ENCODE measurements at places on chromosomes 5 and 9.

- DNase-seq = no peak
These were observed 14.2 kb upstream of the AHRR start for GRCh38 chr5:307306-307705.

DNA sequence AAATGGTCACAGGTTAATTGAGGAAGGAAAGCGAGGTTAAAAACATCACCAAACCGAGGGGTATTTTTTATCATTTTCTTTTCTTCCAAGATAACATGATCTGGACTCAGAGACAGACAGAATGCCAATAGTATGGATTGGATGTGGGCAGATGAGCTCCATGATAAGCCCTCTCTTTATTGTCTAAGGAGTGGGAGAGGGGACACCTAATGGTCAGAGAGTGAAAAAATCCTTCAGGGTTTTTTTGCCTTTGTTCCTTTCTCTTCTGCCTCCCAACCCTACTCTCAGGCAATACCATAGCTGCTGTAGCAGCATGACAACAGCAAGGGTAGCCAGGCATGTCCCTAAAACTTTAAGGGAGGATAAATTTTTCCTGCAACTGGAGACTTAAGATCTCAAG lies 94.7 kb downstream of the DIRAS2 start:
- no peak for DNase-seq

GRCh38 chr5:150640311-150641005 lies at the start of gene SYNPO:
SYNPO (plus strand) TSS chr5:150640660; CDS start chr5:150648276, 7,616 bp downstream.
- no peak for DNase-seq

- no peak for DNase-seq
These were observed 222.6 kb upstream of the PIK3R1 start for GRCh38 chr5:67992923-67993322.

DNA sequence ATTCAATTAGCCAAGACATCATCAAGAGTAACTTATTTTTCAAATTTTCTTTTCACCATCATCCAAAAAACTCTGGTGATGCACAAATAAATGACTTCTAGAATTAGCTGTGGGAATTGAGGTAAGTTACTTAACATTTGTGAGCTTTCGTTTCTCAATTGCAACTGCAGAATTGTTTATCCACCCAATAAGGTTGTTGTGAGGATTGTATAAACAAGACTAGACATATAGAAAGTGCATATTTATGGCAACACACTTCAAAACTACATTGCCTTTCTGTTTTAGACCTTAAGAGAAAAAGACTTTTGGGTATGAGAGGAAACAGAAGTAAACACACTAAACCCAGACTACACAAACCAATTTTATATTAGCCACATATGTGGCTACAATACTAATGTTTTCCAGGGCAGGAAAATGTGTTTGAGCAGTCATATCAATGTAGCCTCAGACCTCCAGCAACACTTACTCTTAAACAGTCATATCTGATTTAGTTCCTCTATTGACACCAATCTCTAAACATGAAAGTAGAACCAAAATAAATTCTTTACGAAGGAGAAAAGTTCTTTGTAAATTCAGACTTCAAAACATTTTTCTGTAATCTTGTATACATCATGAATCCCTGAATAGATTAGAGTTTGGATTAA lies 488.0 kb upstream of the CYLC2 start:
- no peak for DNase-seq

DNA sequence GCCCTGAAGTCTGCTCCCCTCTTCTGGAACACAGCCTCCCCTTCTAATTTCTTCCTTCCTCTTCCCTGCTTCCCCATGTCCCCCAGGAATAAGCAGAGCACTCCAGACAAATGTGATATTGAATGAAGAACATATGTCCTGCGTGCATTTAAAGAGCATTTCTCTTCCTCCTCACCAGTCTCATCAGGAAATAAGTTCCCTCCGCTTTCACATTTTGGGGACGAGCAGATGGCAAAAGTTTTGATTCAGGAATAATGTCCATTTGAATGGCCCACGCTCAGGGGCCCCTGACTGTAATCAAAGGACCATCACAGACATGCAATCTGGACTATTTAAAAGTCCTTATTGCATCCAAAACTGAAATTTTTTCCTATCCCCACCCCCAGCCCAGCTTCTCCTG lies 316.1 kb downstream of the CDK5RAP2 start:
- DNase-seq = no peak

DNA sequence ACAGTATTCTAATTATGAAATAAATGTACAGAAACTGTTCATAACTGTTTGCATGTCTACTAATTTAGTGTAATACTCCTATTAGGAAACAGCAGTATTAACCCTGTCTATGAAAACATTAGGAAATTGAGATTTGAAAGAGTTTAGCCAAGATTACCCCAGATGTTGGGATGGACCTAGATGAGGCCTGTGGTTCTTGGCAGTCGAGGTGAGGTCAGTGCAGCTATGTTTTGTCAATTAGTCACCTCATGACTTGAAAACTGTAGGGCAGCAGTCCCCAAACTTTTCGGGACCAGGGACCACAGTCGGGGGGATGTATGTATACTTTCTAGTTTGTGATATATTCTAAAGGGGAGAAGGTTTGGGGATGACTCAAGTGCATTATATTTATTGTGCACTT lies 4.7 kb downstream of the LNPEP start:
- no peak for DNase-seq

DNA sequence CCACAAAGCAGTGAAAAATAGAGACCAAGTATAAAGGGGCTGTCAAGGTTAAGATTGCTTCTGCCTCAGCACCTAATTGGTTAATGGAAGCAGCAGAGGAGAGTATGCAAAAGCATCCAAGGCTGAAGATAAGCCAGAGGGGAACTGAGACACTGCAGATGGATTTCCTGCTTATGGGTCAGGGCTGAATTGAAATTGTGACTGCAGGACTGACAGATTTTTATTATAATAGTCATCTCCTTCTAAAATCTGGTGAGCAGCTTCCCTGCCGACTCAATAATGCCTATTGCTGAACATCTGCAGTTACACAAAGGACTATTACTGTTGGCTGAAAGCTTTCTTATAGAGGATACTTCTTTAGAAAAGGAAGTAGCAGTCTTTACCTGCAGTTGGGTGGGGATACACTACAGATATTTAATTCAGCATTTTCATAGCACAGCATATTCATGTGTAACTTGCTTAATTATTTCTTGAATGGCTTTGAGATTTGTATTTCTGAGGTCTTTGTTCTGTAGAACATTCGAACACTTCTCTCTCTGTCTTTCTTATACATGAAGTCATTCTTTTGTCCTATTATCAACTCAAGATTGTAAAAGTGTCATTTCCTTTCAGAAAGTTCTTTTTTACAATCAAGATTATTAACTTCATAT lies 363.0 kb upstream of the RIOK2 start:
- no peak for DNase-seq

GRCh38 chr5:132070460-132071337 lies 2.9 kb upstream of the CSF2 start:
- peak; percentile 76 for DNase-seq

GRCh38 chr5:37975531-37975930 lies 135.7 kb upstream of the GDNF start:
- no peak for DNase-seq

- no peak for DNase-seq
These were observed 34.1 kb upstream of the PCA3 start for GRCh38 chr9:76729980-76730737.

GRCh38 chr9:131628459-131629225 lies 83.3 kb downstream of the PRRT1B start:
- no peak for DNase-seq

DNA sequence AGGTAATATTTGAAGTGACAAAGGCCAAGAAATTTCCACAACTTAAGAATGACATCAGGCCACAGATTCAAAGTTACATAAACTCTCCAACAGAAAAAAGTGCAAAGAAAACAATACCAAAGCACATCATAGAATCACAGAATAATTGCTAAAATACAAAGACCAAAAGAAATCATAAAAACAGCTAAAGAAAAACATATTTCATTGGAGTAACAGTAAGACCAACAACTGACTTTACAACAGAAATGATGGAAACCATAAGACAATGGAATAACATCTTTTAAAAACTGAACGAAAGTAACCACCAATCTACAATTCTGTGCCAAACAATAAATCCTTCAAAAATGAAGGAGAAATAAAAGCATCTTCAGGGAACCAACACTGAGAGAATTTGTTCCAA lies 38.3 kb downstream of the ZDHHC21 start:
- no peak for DNase-seq

DNA sequence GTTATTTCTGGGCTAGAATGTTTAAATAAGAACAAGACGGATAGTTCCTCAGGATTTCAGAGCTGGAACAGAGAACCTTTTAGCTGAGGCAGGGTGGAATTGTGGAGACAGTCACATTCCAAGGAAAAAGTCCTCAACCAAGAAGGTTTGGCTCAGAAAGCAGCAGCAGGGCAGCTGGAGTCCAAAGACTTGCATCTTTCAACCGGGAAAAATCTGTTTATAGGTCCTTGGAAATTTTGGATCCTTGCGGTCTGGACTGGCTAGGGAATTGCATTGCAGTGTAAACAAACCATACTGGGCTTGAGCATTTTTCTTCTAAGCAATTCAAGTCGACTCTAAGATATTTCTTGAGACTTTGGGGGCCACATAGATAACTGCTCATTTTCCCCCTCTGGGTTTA lies 40.8 kb upstream of the HMHB1 start:
- DNase-seq = no peak

DNA sequence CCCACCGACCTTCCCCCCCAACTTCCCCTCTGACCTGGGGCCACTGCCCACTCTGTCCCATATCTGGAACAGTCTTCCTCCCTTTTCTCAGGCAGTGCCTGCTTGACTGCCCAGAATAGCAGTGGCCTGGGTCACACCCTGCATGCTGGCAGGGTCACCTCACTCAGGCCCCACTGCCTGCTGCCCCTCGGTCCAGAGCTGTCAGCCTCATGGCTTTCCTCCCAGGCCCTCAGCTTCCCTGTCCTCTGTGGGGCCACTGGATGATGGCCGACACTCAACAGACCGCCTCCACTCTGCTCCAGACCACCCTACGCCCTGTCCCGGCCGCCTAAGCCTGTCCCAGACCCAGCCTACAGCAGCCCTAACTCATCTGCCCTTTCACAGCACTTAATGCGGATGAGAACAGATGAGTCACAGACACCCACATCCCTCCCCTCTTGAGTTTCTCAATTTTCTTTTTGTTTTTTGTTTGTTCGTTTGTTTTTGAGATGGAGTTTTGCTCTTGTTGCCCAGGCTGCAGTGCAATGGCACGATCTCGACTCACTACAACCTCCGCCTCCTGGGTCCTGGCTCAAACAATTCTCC lies 5.9 kb downstream of the PNPLA7 start:
- DNase-seq = no peak

- DNase-seq = no peak
These were observed 313 bp downstream of the BRIX1 start for GRCh38 chr5:34915856-34916192.

- no peak for DNase-seq
These were observed 53.5 kb upstream of the IL7R start for GRCh38 chr5:35803191-35803651.

DNA sequence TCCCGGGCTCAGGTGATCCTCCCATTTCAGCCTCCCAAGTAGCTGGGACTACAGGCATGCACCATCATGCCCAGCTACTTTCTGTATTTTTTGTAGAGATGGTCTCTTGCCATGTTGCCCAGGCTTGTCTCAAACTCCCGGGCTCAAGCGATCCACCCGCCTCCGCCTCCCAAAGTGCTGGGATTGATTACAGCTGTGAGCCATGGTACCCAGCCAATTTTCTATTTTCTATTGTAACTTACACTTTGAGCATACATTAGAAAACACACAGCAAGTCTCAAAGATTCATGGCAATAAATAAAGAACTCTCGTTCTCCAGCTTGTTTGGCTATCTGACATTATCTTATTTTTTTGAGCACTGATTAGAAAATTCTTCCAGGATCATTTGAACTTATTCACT lies 228.7 kb downstream of the ADAMTS6 start:
- no peak for DNase-seq

- no peak for DNase-seq
These were observed 155.6 kb upstream of the IER5L start for GRCh38 chr9:129333617-129334104.

DNA sequence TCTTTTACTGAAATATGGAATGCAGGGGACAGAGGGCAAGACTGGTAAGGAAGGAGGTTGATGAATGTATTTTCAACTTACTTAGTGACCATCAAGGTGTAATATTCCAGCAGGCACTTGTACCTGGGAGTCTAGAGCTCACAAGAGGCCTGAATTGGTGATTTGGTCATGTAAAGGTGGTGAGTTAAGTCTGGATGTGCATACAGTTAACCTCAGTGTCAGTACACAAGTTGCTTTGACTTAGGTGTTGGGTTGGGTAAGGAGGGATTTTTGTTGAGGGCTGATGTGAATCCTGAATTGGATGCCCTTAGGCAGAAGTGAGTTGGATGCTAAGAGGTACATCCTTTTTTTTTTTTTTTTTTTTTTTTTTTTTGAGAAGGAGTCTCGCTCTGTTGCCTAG lies 7.4 kb downstream of the SREK1 start:
- DNase-seq = no peak

GRCh38 chr5:149581931-149582768 lies 852 bp downstream of the ARHGEF37 start:
- DNase-seq = no peak

DNA sequence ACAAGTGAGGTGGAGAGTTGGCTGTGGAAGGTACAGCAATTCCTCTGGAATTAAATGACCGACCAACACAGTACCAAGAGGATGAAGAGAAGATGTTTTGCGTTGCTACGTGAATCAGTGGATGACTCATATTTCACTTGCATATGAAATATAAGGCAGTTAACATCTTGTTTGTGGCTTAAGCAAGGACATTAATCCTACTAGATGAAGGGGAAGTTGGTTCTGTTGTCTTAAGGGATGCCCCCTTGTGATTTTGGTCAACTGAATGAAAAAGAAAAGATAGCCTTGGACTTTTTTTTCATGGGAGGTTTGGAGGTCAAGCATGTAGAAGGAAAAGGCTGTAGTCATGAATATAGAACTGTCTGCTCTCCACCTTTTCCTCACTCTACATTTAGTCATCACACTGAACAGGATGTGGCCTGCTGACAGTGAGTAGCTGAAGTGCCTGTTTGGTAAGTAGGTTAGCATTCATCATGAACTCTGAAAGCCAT lies 33.9 kb downstream of the VLDLR start:
- peak; percentile 61 for DNase-seq

- DNase-seq = no peak
These were observed 19.7 kb downstream of the TLE4 start for GRCh38 chr9:79591458-79591857.

GRCh38 chr5:154359221-154359573 lies 86.6 kb upstream of the SAP30L start:
- no peak for DNase-seq

DNA sequence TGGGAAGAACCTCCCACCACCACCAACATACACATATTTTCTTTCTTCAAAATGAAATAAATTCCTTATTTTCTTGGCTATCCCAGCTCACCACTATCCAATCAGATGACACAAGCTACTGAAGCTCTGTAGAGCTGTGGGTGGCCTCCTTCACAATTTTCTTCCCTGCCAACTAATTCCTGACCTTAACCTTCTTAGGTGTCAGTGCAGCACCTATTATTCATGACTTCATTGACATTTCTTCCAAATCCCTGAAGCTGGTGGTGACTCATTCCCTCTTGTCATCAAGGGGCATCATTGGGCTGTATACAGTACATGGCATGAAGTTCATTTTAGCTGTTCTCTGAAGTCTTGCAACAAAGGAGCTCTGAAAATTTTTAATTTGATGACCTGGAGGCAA lies 42.0 kb upstream of the ADRA1B start:
- no peak for DNase-seq

GRCh38 chr5:67409126-67409777 lies 212.7 kb upstream of the CD180 start:
- no peak for DNase-seq

All from activated CD4-positive, alpha-beta T cell treated with anti-CD3 and anti-CD28 coated beads for 36 hours (primary cell).